ENCODE measurements at places on chromosomes 5 and 9. TPM values are rescaled to one million over a fixed set of nuclear protein-coding genes. Genes with fewer than 3 reads are reported as not detected.

FGD3 gene
- total RNA-seq, result 0.09 TPM

LMX1B gene
- total RNA-seq, result 0.45 TPM

GLRA1 gene
- total RNA-seq, result not detected

DCP2 gene
- total RNA-seq, result 48.9 TPM

CREBRF gene
- total RNA-seq, result 10.0 TPM

LCN6 gene
- total RNA-seq, result not detected

STC2 gene
- total RNA-seq, result 164 TPM

TSSK1B gene
- total RNA-seq, result 0.20 TPM

NUDCD2 gene
- 15.7 TPM for total RNA-seq

PRXL2C gene
- total RNA-seq, result 12.2 TPM

THG1L gene
- 9.7 TPM for total RNA-seq

SPAAR gene
- 0.18 TPM for total RNA-seq

PDGFRB gene
- total RNA-seq, result 96.6 TPM

TTLL11 gene
- 6.6 TPM for total RNA-seq

CRB2 gene
- 2.4 TPM for total RNA-seq

DMRT3 gene
- total RNA-seq, result not detected

NDOR1 gene
- 13.7 TPM for total RNA-seq

IL31RA gene
- 4.7 TPM for total RNA-seq

HTR4 gene
- not detected for total RNA-seq

C1QTNF3 gene
- 0.95 TPM for total RNA-seq

ESM1 gene
- 0.54 TPM for total RNA-seq

TXNDC8 gene
- total RNA-seq, result not detected

CER1 gene
- total RNA-seq, result 2.8 TPM

FYB1 gene
- total RNA-seq, result 0.11 TPM

MEGF10 gene
- total RNA-seq, result 19.5 TPM

WDR31 gene
- total RNA-seq, result 1.6 TPM

IRX1 gene
- 0.14 TPM for total RNA-seq

HTR1A gene
- total RNA-seq, result not detected

SPINK6 gene
- total RNA-seq, result not detected

SV2C gene
- total RNA-seq, result 0.05 TPM

CCDC171 gene
- total RNA-seq, result 2.0 TPM

SLC45A2 gene
- total RNA-seq, result 0.82 TPM

SVEP1 gene
- total RNA-seq, result 1.1 TPM

GDA gene
- not detected for total RNA-seq

GABRP gene
- not detected for total RNA-seq

FABP6 gene
- total RNA-seq, result not detected

PLAC8L1 gene
- 2.7 TPM for total RNA-seq

C5 gene
- total RNA-seq, result 1.1 TPM

AMBP gene
- total RNA-seq, result not detected

APBA1 gene
- 5.9 TPM for total RNA-seq

PTPDC1 gene
- total RNA-seq, result 5.1 TPM

ATP6V1G1 gene
- 181 TPM for total RNA-seq

MCTP1 gene
- total RNA-seq, result 45.9 TPM

SLC6A7 gene
- not detected for total RNA-seq
